ENCODE measurements at places on chromosomes 1 and 21.

DNA sequence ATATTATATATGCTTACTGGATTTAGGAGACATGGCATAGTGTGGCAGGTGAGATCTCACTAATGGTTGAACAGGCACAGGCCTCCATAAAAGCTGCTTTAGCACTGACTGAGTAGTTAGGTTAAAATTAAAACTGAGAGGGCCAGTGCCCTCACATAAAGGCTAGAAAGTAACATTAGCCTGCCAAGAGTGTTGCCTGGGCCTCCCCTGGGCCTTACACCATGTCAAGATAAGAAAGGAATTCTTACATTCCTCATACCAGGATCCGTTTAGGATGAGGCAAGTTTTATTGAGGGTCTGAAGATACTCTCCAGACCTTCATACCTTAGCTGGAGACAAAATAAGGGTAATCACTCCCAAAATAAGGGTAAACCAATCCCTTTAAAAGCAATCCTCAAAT, 1011.8 kb downstream of the PLA2G4A start:
- no peak for DNase-seq

GRCh38 chr1:27122652-27123051, 32.3 kb downstream of the SLC9A1 start:
- no peak for DNase-seq

DNA sequence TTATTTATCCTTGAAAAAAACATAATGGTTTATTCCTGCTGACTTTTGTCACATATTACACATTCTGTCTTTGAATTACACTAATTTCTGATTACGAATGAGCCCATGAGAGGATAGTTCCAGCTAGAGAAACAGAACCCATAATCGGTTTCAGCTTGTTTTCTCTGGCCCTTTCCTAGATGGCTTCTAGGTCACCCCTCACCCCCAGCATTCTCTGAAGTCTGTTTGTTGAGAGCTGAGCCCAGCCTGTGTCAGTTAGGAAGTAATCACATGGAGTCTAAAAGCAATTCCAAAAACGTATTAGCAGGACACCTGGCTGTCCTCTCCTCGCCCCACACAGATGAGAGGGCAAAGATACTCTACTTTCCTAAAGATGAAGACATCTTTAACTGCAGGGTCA, 48.9 kb downstream of the KIAA1614 start:
- no peak for DNase-seq

DNA sequence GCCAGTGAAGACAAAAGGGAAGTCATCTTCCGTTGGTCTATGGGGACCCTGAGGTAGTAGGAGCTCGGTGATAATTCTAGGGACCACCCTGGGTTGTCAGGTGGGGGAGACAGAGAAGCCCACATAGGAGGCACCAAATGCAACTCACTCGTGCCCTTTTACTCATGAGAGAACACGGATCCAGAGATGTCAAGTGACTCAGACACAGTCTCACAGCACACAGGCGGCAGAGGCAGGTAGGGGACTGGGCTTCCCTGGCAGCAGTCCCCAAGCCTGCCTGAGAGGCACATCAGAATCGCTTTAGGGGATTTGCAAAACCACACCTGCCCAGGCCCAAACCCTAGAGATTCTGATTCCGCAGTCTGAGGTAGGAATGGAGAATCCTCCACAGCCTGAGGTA, 31.3 kb upstream of the RUNX3 start:
- no peak for DNase-seq

GRCh38 chr1:62712336-62713243, 24.4 kb upstream of the DOCK7 start:
- no peak for DNase-seq

- DNase-seq, result peak; percentile 40
Measured at GRCh38 chr1:31583082-31583994, 7.0 kb downstream of the TINAGL1 start.

DNA sequence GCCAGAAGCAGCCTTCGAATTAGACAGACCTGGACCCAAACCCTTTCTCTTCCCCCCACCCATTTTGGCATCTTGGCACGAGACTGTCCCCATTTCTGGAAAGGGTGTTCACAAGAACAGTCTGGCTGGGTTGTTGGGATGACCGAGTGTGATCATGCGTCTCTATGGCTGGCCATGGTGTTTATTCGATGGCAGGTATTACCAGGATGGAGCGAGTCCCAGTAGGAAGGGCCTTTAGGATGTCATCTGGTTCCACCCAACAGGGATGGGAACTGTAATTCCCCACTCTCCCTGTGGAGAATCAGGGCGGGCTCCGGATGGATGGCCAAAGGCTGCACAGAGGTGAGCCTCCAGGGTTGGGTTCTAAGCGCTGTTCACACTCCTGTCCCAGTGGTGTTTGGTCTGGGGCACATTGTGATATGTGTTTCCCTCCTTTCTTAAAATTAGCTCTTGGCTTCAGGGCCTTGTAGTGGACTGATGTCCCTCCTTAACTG, 33.4 kb upstream of the ATP5PO start:
- no peak for DNase-seq
